ENCODE measurements at places on chromosomes 4 and X. TPM values are rescaled to one million over a fixed set of nuclear protein-coding genes. Genes with fewer than 3 reads are reported as not detected.

The PORCN gene
- total RNA-seq, result 9.4 TPM

The LPAR4 gene
- 10.9 TPM for total RNA-seq

The TEX11 gene
- total RNA-seq, result not detected

The SYTL4 gene
- total RNA-seq, result 3.4 TPM

The LGI2 gene
- 5.5 TPM for total RNA-seq

The PGM2 gene
- total RNA-seq, result 20.1 TPM

The F11 gene
- total RNA-seq, result not detected

The EGFL6 gene
- 2.8 TPM for total RNA-seq

The SYAP1 gene
- 15.1 TPM for total RNA-seq

The MAOA gene
- total RNA-seq, result 11.3 TPM

The PAK3 gene
- 63.2 TPM for total RNA-seq

The POF1B gene
- 0.09 TPM for total RNA-seq

The NAA11 gene
- total RNA-seq, result not detected

The USP17L15 gene
- total RNA-seq, result not detected

The CT45A2 gene
- total RNA-seq, result not detected

The SHROOM4 gene
- 3.7 TPM for total RNA-seq

The VCX gene
- total RNA-seq, result not detected

The CDS1 gene
- total RNA-seq, result 28.9 TPM

The PCSK1N gene
- 35.7 TPM for total RNA-seq

The GPRASP1 gene
- total RNA-seq, result 40.5 TPM

The SHROOM3 gene
- total RNA-seq, result 55.4 TPM

The GDPD2 gene
- 7.7 TPM for total RNA-seq

The NAP1L3 gene
- 61.4 TPM for total RNA-seq

The RAB41 gene
- not detected for total RNA-seq

The CENPE gene
- total RNA-seq, result 9.9 TPM

The BGN gene
- total RNA-seq, result 7.9 TPM

The CXorf49 gene
- total RNA-seq, result not detected

The ARHGAP4 gene
- total RNA-seq, result 9.3 TPM

The FOXO4 gene
- total RNA-seq, result 6.1 TPM

The CNGA2 gene
- not detected for total RNA-seq

The KLB gene
- 0.27 TPM for total RNA-seq

The NSG1 gene
- 223 TPM for total RNA-seq

The SPANXD gene
- total RNA-seq, result not detected

The ADGRG4 gene
- total RNA-seq, result not detected

The GNRHR gene
- total RNA-seq, result not detected

The SMIM31 gene
- not detected for total RNA-seq

The COMMD8 gene
- total RNA-seq, result 12.9 TPM

All from cerebellum (tissue), 4 donors.